ENCODE measurements at places on chromosomes 6 and 20.

GRCh38 chr6:17120019-17120418 is 18.2 kb downstream of the STMND1 start:
- DNase-seq: no peak

- DNase-seq: no peak
These were observed 5.0 kb upstream of the PTPRK start for GRCh38 chr6:128525406-128525805.

DNA sequence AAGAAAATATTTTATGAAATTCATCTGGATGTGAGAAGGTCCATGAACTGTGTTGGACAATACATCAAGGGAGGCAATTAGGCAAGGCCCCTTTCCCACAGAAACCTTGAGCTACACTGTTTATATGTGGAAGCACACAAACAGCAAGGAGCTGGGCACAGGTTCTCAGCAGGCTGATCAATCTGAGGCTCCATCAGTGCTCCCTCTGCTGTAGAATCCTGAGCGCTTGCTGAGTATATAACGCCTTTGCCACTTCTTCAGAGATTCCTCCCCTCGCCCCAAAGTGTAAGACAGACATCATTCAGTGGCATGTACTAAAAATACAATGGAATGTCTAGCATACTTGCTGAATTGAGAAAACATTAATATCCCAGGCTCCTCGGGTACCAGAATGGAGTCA is 146.9 kb downstream of the PRKN start:
- no peak for DNase-seq

- no peak for DNase-seq
These were observed 85.0 kb downstream of the CAP2 start for GRCh38 chr6:17478223-17478907.

GRCh38 chr6:135329851-135330803 is 149.0 kb downstream of the MYB start:
- DNase-seq: no peak

DNA sequence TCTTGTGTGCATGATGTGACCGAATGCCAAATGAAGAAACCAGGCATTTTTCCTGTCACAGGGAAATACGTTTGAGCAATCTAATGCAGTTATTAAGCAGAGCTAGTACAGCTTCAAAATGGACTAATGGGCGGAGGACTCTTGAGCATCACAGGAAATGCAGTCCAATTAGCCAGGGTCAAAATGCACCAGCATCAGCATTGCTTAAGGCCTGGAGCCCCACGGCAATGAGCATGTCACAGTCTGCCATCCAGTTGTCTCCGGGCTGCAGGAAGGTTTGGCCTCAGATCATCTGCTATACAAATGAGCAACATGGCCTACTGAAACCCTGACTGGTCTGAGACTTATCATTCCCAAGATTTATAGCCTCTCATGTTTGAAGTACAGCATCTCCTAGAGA is 652.1 kb upstream of the SLC35B3 start:
- DNase-seq: peak; percentile 88

DNA sequence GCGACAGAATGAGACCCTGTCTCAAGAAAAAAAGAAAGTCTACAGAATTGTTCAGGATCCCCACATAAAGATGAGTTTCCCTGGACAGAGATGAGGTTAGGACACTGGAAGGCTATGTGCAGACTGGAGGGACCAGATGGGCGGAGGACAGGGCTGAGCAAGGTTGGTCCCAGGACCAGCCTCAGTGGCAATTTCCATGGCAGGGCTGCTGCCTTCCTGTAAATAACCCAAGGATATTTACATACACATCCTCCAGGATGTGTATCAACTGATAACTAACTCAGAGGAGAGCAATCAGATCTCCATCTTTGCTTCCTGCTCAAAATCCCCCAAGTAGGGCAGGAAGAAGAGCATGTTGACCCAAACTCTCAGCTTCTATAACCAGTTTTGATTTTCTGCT is 58.8 kb downstream of the RSPH3 start:
- DNase-seq: no peak

DNA sequence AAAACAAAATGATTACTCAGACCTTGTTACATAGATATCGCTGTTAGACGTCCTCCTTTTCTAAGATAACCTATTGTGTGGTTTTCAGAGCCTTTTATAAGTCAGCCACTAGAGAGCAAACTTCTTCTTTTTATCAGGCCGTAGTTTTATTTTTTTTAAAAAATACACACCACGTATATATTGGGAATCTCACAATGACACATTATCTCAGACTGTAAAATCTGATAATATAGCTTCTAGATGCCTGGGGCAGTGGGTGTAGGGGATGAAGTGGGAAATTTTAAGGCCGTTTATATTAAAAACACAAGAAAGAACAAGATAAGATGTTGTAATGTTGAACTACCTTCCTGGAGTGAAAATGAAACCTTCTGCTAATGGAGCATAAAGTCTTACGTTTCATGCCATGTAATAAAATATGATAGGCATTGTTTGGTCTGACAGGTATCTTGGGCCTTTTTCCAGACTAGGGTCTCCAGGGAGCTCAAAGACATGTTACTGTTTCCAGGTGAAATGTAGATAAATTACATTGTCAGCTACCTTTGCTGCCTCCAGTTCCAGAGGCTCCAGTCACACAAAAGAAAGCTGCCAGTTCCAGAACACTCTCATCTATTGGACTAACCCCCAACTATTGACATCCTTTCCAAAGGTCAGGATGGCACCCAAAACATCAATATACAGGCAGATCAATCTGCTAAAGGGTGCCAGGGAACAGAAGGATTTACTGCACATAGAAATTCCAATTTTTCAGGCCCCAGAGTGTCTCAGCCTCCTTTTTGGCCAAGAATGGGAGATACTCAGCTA is 130.2 kb upstream of the AKIRIN2 start:
- DNase-seq: peak; percentile 20

- DNase-seq: no peak
These were observed 335.4 kb downstream of the COL12A1 start for GRCh38 chr6:74870403-74870802.

DNA sequence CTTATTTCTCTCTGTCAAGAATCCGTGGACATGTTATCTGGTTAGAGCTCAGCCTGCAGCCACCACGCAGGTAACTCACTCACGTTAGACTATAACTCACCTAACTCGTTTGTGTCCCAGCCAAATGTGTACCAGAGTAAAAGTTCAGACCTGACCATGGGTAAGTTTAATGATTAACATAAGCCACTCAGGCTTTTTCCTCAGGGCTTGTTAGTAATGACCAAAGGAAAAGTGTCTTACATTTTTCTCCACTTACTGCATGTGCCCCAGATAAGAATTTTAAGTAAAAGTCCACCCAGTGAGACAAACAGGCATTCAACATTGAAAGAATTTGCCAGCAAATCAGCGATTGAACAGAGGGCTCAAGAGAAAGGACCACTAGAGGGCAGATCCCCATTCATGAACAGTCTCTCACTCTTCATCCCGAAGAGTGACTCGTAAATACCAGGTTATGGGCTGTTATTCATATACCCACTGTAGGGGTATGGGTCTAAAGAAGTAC is at the start of gene PKHD1:
PKHD1 (minus strand) TSS at position 116 of the 502 bp plus-strand sequence. CDS start 2,680 bp downstream, outside the sequence.
- peak; percentile 10 for DNase-seq

GRCh38 chr6:75855052-75855451 is 106.0 kb downstream of the MYO6 start:
- peak; percentile 24 for DNase-seq

DNA sequence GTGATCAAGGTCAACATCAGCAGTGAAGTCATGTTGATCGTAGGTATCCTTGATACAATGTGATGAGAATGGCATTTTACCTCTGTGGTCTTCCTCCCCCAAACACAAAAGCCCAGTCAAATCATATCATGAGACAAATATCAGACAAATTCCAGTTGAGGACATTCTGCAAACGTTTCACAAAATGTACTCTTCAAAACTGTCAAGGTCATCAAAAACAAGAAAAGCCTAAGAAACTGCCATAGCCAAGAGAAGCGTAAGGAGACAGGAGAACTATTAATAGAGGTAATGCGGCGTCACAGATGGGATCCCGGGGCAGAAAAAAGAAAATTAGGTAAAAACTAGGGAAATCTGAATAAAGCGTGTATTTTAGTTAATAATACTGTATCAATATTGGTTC is 7.4 kb upstream of the CDYL start:
- no peak for DNase-seq

GRCh38 chr20:63534831-63535651 is 2.1 kb downstream of the PTK6 start:
- peak; percentile 25 for DNase-seq

DNA sequence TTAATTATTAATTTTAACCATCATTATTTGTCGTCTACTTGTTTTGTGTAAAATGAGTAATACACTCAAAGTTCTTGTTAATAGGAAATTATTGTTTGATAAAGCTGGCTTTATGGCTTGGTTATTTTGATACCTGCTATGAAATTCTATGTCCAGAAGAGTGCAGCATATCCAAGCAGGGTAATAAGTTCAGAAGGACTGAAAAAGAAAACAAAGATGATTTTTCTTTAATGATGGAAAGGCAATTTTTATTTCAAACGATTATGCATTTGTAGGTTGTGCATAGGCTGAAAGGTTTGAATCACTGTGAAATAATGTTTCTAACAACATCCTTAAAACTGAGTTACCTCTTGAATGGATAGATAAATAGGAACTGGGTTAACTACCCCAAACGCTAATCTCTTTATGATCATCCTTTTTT is 1.4 kb upstream of the MAN1A1 start:
- peak; percentile 17 for DNase-seq

DNA sequence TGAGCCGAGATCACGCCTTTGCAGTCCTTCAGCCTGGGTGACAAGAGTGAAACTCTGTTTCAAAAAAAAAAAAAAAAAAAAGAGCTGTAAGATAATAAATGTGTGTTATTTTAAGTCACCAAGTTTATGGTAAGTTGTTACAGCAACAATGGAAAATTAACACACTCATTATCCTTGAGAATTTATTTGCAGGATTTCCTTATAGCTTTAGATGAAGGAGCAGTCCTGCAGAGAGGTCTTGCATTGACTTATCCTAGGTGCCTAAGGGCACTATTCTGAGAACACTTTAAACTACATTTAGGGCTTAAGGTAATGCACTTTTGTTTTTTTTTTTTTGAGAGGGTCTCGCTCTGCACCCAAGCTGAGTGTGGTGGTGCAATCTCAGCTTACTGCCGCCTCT is 13.8 kb upstream of the SCAF8 start:
- no peak for DNase-seq

DNA sequence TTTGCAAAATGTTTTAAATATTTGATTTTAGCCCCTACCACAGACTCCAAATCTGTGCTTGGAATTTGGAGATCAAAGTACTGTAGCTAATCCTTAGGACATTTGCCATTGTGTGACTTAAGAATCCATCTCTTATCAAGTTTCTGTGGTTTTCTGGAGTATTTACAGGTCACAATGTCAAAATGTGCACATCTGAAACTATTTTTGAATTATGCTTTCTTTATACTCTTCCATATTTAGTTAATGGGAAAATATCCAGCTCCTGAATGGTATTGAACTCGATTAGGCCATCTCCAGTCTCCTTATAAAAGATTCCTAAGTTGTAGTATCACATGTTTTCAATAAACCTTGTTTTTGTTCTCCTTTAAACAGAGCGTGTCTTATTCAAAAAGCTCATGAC is 162.5 kb downstream of the KHDC1L start:
- DNase-seq: no peak

DNA sequence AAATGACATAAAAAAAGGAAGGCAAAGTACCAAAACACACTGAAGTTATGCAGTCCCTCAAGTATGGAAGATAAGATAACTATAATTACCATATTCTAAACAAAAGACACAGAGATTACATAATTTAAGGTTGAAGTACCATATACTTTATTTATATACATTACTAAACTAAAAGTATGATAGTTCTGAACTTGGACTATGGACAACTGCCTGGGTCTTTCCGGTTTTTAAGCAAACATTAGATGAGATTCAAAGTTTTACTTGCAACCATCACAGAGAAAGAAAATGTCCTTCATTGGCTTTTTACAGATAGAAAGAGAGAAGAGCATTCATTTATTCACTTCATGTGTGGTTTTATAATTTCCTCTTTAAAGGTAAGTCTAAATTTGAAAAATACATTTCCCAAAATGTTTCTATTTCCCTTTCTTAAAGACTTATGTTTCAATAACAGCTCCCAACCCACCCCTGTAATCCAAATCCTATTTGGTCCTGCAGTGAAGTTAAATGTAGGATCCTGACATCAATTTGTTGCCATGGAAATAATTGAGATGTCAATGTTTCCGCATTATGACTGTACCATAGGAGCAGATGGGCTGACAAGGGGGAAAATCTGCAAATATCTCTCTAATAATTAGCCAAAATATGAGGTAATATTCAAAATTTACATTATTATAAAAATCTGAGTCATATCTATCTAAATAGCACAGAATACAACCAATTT is 63.7 kb downstream of the PTPRK start:
- no peak for DNase-seq

- DNase-seq: no peak
These were observed 9.7 kb upstream of the TNFRSF6B start for GRCh38 chr20:63686492-63687321.

DNA sequence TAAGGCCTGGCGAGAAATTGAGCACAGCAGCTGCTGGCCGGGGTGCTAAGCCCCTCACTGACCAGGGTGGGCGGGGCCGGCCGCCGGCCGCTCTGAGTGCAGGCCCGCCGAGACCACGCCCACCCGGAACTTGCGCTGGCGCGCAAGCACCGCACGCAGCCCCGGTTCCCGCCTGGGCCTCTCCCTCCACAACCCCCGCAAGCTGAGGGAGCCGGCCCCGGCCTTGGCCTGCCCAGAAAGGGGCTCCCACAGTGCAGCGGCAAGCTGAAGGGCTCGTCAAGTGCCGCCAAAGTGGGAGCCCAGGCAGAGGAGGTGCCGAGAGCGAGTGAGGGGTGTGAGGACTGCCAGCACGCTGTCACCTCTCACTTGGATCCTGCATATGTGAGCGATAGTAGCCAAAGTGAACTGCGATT is 251.2 kb downstream of the GJA1 start:
- DNase-seq: peak; percentile 73

DNA sequence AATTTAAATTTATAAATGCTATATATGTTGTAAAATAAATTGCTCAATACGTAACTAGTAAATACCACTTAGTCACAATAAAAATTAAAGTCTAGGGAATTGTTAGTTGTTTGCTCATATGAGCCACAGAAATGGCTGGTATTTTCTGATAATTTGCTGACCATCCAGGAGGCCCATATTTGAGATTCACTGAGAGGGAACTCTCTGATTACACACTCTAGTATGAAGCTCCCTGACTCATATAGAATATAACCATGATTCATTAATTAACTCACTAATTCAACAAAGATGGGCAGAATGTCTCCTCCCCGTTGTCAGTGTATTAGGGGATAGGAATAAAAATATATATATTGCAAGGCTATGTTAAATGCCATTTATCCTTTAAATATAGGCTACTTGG is 46.6 kb upstream of the TMEM30A start:
- DNase-seq: no peak

GRCh38 chr6:47477497-47478232 is at the start of gene CD2AP:
TSS of gene CD2AP (plus strand) at chr6:47477789. CDS start at chr6:47478245, 456 bp downstream.
- DNase-seq: peak; percentile 93

DNA sequence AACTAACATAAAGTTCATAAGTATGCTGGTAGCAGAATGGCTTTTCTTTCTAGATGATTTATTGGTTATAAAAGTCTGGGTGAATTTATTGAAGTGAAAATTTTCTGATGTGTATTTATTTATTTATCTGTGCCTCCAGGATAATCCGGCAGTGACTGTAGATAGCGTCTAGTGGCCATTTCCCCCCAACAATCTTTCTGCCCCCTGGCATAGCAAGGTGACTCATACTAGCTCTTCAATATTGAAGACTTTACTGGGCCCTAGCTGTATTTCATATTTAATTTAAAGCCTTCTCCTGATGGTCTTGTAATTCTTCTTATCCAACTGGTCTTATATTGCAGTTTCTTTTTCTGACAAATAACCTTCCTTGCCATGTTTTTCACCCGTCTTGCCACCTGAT is 154.1 kb upstream of the SGK1 start:
- no peak for DNase-seq

- DNase-seq: peak; percentile 24
These were observed 224.3 kb upstream of the TSHZ2 start for GRCh38 chr20:52747845-52748284.

Data from SHP77 (cell line).